ENCODE measurements at places on chromosomes 16 and 17.

DNA sequence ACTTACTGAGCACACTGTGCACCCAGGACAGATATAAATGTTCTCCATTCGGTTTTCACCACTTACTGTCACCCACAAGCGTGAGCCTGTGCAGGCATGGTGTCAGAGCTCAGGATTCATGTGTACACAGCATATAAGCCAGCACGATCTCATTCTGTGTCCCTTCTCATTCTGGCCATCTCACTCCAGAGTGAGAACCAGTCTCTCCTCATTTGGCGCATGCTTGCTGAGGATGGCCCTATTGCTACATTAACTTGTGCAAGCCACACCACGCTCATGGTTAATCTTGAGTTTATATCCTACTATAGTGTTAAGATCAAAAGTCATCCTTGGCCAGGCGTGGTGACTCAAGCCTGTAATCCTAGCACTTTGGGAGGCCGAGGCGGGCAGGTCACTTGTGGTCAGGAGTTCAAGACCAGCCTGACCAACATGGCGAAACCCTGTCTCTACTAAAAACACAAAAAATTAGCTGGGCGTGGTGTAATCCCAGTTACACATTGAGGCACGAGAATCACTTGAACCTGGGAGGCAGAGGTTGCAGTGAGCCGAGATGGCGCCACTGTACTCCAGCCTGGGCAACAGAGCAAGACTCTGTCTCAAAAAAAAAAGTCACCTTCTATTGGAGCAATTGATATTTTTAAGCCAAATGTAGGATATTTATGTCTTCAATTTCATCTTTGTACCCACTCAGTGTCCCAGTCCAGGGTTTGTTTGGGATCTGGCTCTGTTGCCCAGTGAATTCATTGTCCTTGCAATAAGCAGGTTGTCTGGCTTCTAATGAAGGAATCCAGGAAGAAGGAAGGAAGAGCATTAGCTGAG is 20.9 kb downstream of the SOCS1 start:
- no peak for DNase-seq

DNA sequence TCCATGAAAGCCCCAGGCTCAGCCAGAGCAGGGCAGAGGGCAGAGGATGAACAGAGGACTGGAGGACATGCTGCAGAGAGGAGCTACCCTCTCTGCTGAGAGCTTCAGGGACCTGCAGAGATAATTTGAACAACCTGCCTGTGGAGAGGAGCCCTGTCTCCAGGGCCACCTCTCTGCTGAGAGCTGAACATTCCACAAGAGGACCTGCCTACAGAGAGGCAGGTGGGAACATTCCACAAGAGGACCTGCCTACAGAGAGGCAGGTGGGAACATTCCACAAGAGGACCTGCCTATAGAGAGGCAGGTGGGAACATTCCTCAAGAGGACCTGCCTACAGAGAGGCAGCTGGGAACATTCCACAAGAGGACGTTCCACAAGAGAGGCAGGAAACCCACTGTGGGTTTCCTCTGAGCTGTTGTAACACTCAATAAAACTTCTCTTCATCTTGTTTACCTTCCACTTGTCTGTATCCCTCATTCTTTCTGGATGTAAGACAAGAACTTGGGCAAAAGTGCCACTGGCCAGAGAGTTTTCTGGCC is 551.9 kb upstream of the CA10 start:
- DNase-seq: no peak

- DNase-seq: no peak
Observed at GRCh38 chr17:40915199-40915661, 22.2 kb downstream of the KRT23 start.

DNA sequence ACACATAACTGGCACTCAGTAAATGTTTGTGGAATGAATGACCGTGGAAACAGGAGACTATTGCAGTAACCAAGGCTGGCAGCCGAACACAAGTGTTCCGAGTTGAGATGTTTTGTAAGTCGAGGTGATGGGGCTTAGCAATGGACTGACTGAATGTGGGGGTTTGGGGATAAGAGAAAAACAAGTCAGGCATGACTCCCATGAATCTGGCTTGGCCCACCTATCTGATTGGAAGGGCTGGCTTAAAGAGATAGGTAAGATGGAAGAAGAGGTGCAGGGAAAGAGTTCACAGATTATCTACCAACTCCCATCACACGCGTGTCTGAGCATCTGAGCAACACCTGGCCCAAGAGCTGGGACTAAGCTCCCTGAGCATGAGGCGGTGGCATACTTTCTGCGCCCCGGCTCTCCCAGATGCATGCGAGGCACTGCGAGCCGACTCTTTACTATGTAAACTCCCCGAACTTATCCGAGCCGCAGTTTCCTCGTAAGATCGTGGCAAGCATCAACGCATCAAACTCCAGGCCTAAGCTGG is 539 bp downstream of the IFT20 start:
- no peak for DNase-seq

- no peak for DNase-seq
Observed at GRCh38 chr16:19228052-19228451, 57.5 kb upstream of the CLEC19A start.

- no peak for DNase-seq
Observed at GRCh38 chr16:25872369-25873070, 180.8 kb downstream of the HS3ST4 start.

DNA sequence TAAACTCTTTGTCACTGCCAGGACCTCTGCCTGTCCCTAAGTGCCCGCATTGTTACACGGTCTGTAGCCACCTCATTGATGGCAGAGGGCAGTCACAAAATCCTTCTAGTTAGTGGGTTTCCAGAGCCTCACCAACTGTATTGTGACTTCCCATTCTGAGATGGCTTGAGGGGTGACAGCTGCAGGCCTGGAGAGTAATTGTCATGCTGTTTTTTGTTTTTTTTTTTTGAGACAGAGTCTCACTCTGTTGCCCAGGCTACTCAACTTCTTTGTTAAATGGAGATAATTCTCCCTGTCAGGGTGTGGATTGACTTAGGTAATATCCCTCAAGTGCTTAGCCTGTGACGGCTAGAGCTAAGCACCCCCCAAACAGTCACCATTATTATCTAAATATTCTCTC is 77.9 kb downstream of the SDR42E1 start:
- DNase-seq: no peak

DNA sequence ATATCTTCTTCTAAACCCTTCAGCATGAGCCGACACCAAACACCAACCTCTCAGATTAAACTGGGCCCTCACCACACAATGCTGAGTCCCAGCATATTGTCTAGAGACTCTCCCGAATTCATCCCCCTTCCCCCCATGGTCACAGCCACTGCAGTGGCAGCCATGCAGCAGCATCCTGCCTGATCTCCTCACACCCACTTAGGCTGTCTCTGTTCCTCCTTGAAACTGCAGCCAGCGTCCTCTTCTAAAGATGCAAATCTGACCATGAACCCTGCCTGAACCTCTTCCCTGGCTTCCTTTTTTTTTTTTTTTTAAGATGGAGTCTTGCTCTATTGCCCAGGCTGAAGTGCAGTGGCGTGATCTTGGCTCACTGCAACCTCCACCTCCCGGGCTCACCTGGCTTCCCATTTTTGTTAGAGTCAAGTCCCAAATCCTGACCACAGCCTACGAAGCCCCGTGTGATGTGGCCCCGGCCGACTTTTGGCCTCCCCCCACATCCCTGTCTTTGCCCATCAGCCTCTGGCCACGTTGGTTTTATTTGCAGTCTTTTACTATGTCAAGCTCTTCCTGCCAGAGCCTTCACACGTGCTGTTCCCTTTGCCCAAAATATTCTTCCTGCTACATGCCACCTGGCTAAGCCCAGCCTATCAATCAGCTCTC is 2.8 kb downstream of the FA2H start:
- DNase-seq: no peak

GRCh38 chr17:41071606-41072360 is 6.1 kb upstream of the KRTAP2-4 start:
- DNase-seq: no peak

DNA sequence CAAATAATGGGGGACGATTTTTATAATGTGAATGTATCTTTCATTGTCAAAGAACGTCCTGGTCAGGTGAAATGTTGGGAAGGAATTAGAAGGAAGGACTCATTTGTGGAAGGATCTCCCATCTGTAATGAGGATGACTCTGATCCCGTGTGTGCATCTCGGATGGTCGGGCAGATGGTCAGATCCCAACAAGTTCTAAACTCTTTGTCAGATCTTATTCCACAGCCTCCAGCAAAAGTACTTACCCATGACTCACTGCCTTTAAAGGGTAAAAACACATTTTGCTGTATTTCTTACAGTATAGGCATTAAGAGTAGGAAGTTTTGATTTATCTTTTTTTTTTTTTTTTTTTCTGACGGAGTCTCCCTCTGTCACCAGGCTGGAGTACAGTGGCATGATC is 539 bp upstream of the KRTAP4-8 start:
- DNase-seq: no peak

- no peak for DNase-seq
Observed at GRCh38 chr17:13490906-13491482, 110.7 kb downstream of the HS3ST3A1 start.

DNA sequence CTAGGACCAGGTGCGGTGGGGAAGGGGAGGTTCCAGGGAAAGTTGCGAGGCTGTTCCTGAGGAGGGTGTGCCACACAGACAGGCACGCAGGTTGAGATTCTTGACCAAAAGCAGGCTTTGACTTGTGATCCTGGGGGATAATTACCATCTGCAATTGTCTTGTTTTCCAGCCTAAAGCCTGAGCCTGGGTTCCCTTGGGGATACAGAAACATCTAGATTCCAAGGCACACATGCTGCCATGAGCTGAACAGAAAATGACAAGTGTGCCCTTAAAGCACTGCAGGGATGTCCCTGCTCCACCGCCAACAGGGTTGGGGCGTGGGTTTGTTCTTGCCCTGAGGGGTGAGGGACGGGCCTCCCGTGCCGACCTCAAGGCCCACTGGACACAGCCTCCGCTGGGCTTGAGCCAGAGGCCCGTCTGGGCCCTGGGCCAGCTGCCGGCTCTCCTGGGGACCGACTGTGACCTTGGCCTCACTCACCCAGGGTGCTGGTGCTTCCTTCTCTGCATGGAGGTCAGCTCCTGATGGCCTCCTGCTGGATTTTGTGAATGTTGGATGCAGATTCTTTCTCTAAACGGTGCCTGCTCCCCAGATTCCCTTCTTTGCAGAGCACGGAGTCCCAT is 14.0 kb downstream of the CA5A start:
- DNase-seq: no peak

DNA sequence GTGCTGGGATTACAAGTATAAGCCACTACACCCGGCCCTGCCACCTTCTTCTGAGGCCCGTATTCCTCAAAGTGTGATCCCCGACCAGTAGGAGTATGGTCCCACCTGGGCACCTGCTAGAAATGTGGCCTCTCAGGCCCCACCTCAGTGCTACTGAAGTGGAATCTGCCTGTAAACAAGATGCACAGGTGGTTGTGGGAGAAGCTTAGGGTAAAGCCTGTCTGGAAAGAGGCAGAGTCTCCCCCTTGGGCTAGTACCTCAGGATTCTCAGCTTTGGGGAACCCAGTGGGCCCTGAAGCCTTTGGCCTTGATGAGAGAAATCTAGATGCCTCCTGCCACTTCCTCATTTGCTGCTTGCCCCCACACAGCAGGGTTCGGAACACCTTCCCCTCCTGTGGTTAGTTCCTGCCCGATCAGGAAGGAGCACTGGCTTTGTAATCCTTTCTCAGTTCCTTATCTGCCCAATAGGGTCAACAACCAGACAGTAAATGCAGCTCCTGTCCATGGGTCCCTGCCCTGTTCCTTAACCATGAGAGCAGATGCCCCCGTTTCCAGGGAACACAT is 25.2 kb downstream of the TK2 start:
- no peak for DNase-seq

DNA sequence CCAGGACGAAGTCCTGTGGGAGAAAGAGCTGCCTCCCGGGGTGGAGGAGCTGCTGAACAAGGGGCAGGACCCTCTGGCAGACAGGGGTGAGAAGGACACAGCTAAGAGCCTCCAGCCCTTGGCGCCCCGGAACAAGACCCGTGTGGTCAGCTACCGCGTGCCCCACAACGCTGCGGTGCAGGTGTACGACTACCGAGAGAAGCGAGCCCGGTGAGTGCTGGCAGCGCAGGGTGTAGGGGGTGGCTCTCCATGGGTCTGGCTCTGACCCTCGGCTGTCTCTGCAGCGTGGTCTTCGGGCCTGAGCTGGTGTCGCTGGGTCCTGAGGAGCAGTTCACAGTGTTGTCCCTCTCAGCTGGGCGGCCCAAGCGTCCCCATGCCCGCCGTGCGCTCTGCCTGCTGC is 21.4 kb downstream of the MVP start:
- no peak for DNase-seq

- DNase-seq: no peak
Observed at GRCh38 chr16:71972356-71972755, 27.8 kb downstream of the PKD1L3 start.

DNA sequence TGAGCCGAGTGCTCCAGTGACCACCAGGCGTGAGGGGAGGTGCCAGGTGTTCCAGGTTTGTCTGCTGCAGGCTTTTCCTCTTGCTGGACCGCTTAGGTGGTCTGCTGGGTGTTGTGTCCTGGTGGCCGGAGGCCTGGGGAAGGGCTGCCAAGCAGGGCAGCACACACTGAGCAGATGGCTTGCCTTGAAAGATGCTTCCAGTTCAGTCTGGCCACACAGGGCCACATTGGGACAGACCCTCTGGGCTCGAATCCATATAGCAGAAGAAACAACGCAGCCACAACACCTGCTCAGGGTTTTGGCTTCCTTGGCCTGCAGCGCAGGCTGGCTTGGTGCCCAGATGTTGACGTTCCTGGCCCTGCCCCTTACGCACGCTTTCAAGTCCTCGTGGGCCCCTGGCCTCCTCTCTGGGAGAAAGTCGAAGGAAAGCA is 24.8 kb downstream of the GINS2 start:
- DNase-seq: no peak

DNA sequence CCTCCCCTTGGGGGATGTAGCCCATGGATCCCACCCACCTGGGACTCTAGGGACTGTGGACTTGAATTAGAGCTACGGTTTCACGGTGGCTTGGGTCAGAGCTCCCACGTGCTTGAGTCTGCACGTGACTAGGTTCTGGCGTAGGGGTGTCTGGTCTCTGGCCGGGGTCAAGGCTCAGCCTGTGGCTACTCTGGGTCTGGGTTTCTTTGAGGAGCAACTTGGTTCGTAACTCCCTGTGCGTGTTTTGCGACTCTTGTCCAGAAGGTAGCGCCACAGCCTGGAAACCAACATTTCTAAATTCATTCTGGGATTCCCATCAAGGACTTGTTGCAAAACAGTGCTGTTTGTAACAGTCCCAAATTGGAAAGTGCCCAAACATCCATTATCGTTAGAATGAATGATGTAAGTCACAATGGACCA is 470 bp upstream of the GGT6 start:
- no peak for DNase-seq

DNA sequence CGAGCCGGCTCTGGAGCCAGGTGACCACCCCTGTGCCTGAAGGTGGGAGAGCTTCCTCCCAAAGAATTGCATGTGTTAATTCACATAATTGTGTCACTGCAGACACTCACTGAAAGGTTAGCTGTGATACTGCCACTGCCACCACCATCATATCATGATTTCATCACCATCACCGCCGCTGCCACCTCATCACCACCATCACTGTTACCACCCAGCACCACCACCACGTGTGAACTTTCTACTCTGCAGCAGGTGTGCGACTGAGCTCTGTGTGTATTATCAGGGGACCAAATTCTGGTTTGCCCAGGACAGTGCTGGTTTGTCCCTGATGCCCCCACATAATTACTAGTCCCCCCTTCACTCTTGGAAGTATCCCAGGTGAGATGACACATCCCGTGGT is 15.2 kb downstream of the BCAR1 start:
- DNase-seq: no peak

GRCh38 chr16:66002601-66003000 is 363.9 kb upstream of the CDH5 start:
- DNase-seq: no peak
